ENCODE measurements at places on chromosomes 12 and 14. TPM values are rescaled to one million over a fixed set of nuclear protein-coding genes. Genes with fewer than 3 reads are reported as not detected.

DNA sequence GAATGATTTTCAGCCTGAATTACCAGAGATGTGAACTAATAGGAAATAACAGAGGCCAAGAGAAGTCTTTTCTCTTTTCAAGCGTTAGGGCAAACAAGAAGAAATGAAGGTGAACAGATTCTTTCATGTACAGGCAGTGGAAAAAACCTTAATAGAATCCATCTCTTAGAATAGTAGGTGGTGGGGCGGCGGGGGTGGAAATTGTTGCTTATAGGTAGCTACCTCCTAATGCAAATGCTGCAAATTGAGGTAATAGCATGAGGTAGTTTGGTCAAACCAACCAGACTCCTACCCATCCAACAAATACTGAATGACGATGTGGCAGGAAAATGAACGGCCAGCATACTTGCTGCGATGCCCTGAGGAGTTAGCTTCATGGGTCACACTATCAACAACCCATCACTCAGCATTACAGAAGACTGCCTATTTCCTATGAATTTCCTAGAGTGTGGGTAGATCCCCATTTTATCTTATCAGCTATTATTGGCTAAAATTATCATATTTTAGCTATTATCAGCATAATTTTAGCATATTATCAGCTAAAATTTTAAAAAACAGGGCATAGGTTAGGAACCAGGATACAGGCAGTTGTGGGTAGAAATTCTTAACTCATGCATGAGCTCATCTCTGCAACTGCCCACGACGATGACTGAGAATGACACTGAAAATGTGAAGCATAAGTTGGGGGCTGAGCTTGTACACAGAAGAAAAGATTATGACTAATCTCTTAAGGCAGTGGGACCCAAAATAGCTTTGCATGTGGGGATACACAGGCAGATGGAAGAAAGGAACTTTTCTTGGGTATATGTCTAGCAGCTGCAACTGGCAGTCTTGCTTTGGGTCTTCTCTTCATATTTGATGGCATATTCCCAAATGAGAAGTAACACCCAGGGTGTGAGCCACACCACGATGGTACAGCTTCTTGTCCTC is 68.7 kb downstream of the NIN start:
- DNase-seq = no peak

- DNase-seq = no peak
These were observed 189.7 kb upstream of the CDKN3 start for GRCh38 chr14:54207075-54207474.

The CYP27B1 gene
- not detected for polyA plus RNA-seq

The KLRD1 gene
- 0.06 TPM for polyA plus RNA-seq

DNA sequence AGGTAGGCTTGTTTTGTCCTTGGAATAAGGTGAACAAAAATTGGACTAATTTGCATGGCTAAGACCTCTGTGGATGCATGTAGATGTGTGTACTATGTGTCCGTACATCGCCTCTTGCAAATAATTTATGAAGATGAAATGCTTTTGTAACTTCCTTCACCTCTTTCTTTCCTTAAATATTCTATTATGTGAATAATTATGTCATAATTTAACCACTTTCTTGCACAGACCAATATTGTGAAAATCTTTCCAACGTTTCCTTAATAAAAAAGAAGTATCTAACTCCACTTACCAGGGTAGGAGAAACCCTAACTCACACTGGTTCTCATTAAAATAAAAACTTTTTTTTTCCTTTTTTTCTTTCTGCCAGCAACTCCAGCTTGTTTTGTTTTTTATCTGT is 4.0 kb downstream of the NANOG start:
- no peak for DNase-seq

The LPAR5 gene
- 0.14 TPM for polyA plus RNA-seq

DNA sequence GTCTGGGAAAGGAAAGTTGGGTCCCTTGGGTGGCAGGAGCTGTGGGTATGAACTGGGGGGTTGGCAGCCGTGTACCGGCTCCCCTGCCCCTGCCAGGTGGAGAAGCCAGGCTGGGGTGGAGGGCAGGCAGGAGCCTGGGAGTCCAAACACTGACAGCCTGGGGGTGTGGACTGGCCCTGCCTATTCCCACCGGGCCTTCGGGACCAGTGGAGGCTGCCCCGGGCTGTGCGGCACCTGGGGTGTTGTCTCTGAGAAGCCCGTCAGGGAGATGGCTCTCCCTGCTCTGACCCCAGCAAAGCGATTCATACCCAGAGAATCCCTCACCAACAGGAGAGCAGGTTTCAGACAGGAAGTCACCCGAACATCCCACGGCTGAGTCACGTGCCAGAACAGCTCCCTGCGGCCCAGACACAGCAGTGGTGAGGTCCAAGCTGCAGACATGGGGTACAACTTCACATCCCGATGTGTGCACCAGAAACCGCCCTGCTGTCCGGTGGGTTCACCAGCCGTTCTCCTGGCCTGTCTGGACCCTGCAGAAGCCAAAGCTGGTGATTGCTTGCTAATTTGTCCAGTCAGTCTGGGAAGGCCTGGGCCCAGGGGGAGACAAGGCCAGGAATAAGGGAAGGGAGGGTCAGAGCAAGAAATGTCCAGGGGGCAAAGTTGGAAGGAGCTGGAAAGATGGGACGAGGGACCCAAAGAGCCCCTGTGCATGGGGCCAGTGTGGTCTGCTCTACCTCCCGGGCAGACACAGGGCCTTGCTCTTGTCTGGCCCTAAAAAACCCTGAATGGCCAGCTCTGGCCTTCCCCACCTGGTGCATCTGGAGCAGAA is 2.1 kb upstream of the GPR132 start:
- DNase-seq = peak; percentile 84

GRCh38 chr12:61397668-61398067 is 862.5 kb upstream of the USP15 start:
- DNase-seq = no peak

- peak; percentile 90 for DNase-seq
These were observed 717 bp downstream of the UBC start for GRCh38 chr12:124913474-124914391.

- no peak for DNase-seq
These were observed 104.2 kb upstream of the ABCD2 start for GRCh38 chr12:39723831-39724230.

The TAS2R43 gene
- polyA plus RNA-seq = not detected

GRCh38 chr12:55670276-55670675 is 33.6 kb downstream of the OR10P1 start:
- no peak for DNase-seq

The CLEC4A gene
- polyA plus RNA-seq = 122 TPM

DNA sequence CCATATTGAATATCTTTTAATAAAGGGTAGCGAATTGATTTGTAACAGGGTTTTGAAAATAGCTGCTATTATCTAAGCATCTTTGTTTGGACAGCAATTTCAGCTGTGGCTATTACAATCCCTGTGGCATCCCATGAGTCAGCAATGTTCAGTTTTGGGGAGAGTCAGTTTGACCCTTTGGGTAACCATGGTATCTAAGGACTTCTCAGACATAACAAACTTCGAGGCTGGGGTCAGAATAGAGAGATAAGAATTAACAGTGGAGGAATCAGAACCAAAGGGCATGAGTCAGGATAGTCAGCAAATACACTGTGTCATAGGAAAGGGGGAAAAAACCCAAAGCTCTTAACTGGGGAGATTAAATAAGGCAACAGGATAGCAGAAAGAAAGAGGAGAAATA is 11.7 kb upstream of the PTHLH start:
- no peak for DNase-seq
